ENCODE measurements at places on chromosomes 3 and 15.

DNA sequence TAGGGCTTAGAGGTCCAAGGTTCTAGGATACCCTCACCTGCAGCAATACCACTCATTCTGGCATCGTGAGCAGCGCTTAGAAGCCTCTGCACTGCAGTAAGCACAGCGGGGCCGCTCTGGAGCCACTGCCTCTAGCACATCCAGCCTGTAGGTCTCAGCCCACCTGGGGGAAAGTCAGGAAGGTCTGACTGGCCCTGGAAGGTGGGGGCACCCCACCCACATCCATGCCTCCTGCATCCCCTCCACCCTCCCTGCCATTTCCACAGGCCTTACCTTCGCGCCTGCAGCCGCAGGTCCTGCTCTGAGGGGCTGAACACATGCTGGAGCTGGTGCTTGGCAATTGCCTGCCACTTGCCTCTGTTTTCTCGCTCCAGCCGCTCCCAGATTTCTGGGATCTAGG, 901 bp upstream of the RASSF1 start:
- no peak for DNase-seq

DNA sequence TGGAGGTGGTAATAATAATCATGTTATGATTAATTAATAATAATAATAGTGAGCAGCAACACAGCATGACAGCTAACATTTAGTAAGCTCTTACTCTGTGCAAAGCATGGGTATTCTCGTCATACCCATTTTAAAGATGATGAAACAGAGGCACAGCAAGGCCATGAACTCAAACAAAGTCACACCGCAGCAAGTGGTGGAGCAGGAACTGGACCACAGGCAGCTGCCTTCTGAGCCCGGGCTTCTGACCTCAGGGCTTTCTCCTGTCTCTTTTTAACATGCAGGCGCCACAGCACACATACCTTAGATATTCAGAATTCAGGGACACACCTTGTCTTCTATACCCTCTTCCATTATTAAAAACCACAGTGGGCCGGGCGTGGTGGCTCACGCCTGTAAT, 50.7 kb upstream of the SPATA12 start:
- no peak for DNase-seq

GRCh38 chr15:70435369-70435768, 328.0 kb downstream of the UACA start:
- no peak for DNase-seq

DNA sequence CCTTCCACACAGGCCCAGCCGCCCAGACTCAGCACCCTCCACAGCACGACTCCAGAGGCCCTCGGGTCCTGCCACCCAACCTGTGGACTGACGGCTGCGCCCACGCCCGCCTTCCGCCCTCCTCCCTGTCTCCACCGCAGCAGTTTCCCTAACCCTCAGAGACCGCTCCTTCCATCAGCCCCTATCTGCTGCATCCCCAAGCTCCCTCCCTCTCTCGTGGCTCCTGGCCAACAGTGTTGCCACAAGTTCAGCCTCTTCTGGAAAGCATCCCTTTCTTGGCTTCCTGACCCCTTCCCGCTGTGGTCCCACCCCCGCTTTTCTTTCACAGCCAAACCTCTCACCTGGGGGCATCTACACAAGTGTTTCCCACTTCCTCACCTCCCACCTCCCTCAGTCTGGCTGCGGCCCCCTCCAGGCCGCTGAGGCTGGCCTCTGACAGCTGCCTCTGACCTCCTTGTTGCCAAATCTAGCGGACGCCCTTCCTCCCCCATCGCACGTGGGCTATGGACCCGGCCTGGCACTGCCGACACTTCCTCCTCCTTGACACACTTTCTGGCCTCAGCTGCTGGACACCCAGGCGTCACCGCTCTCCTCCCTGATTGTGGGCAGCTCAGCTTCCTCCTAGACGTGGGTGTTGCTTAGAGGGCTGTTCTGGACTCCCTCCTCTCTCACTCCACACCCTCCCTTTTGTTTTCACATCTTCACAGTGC, 168.8 kb upstream of the TLE3 start:
- peak; percentile 95 for DNase-seq

DNA sequence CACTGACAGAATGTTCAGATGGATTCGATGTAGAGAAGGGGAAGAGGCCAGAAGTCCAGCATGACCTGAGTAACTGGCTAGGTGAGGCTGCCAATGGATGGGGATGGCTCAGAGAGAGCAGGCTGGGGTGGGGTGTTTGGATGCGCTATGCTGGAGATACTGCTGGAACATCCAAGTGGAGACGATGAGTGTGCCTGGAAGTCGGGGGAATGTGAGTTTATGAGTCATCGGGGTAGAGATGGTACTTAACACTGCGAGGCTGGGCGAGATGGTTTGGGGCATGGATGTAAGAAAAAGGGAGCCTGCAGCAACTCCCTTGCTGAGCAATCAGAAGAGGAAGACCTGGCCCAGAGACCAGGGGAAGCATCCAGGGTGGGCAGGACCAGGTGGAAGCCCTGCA, 180.7 kb downstream of the SLCO3A1 start:
- DNase-seq = no peak

GRCh38 chr3:64892671-64893309, 205.0 kb upstream of the ADAMTS9 start:
- no peak for DNase-seq

DNA sequence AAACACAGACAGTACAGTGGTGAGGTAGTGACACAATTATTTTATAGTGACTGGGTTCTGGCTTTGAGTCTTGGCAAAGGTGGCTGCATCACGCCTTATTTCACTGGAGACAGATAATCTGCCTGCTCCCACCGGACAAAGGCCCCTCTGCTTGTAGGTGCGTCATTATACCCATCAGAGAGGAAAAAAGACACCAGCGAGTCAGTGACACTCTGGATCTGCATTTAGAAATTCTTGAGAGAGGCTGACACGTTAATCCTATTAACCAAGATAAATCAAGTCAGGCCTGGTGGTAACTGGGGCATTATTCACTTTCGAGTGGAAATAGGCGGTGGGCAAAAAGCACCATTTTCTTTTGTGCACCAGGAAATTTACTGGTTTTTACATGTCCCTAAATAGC, 76.2 kb downstream of the NR2F2 start:
- no peak for DNase-seq

- no peak for DNase-seq
Measured at GRCh38 chr3:128260275-128260674, 107.0 kb downstream of the EEFSEC start.

GRCh38 chr3:8845641-8846040, 76.2 kb upstream of the OXTR start:
- DNase-seq = no peak

GRCh38 chr3:37668431-37668817, 193.3 kb upstream of the CTDSPL start:
- no peak for DNase-seq

DNA sequence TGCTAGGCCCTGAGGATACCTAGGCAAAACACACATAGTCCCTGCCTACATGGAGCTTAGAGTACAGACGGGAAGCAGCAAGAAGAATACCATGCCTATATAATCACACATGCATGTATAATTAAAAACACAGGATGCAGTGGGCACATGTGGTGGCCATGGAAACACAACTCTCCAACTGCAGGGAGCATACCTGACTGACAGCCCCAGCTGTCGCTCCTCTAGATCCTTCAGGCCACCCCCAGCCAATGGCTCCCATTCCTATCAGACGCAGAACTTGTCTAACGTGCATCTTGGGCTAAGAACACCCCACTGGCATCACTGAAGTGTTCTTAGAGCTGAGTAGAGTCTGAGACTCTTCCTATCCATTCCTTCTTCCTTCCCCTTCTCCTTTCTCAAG, 125.5 kb upstream of the FRMD4B start:
- DNase-seq = no peak

- DNase-seq = no peak
Measured at GRCh38 chr3:104273046-104273649, 1093.6 kb upstream of the ALCAM start.

DNA sequence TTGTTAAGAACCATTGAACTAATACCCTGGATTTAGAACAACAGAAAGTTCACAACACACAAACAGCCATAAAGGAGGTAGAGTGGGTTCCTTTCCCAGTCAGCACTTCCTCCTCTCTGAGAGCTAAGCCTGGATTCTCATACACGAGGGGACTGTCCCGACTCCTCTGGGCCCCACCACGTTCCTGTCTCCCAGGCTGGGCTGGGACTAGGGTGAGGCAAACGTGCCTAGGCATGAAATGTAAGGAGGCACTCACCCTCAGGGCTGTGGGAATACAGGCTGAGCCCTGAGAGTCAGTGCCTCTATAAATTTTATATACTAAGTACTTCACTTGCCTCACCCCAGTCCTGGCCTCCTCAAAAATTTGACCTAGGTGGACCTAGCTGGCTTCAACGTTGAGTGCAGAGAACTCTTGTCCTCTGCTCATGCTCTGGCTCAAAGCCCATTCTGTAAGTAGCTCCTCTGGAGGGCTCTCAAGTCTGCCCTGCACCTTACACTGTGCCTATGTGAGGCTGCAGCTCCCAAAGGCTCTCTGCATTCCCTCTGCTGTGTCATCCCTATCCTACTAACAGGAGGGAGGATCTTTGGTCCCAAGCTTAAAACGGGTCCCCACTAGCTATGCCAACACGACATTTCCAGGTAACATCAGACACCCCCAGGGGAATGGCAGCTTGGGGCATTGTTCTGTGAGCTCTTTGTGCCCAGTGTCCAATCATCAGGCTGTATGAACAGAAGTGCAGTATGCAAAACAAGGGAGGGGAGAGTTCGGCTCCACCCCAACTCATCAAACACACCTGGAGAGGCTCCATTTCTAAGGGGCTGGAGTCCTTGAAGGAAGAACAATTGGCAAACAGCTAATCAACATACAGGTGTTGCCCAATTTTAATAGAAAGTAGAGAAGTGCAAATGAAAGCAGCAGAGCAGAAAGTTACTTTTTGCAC, 233.2 kb downstream of the RPLP1 start:
- no peak for DNase-seq

DNA sequence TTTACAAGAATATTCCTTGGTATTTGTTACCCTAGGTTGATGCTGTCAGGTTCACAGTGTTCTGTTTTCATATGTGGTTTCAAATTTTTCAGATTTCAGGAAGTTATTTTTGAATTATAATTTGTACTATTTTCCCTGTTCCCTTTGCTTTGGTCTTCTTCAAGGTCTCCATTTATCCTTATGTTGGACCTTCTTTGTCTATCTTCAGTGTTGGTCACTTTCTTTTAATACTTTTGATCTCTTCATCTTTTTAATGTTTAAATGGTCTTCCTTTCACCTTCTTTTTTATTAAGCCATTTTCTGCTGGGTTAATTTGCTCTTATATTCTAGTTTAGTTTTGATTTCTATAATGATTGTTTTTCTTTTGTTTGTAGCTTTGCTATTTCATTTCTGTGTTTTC, 61.3 kb downstream of the KLHL25 start:
- no peak for DNase-seq

DNA sequence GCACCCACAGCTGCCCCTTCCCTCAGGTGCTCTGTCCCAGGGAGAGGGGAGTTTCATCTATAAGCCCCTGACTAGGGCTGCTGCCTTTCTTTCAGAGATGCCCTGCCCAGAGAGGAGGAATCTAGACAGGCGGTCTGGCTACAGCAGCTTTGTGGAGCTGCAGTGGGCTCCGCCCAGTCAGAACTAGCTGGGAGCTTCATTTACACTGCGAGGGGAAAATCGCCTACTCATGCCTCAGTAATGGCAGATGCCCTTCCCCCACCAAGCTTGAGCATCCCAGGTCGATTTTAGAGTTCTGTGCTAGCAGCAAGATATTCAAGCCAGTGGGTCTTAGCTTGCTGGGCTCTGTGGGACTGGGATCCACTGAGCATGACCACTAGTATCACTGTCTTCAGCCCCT, 181.2 kb upstream of the RARB start:
- no peak for DNase-seq

- DNase-seq = peak; percentile 36
Measured at GRCh38 chr3:40191850-40192448, 117.6 kb upstream of the EIF1B start.

GRCh38 chr15:47412802-47413201, 304.5 kb upstream of the SEMA6D start:
- no peak for DNase-seq

DNA sequence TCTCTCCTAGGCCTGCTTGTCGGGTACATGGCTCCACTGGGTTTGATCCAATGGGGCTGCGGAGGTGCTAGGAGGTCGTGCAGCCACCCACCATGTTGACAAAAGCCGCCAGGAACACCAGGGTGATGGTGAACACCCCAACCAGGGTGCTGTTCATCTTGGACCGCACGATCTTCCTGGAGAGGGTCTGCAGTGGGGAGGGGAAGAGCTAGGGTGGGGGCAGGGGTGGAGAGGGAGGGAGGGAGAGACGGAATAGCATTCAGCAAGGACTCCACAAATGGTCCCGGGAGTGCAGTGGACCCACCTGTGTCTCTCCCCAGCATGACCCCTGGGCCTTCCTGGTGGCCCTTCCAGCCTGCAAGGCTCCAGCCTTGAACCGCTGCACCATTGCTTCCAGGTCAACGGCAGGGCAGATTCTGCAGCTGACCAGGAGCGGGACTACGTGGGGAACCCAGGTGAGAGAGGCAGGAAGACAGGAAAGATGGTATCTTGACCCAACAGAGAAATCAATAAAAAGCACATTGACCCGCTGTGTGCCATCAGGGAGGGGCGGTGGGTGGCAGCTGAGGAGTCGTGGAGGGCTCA, 102.3 kb downstream of the SEC22A start:
- no peak for DNase-seq

DNA sequence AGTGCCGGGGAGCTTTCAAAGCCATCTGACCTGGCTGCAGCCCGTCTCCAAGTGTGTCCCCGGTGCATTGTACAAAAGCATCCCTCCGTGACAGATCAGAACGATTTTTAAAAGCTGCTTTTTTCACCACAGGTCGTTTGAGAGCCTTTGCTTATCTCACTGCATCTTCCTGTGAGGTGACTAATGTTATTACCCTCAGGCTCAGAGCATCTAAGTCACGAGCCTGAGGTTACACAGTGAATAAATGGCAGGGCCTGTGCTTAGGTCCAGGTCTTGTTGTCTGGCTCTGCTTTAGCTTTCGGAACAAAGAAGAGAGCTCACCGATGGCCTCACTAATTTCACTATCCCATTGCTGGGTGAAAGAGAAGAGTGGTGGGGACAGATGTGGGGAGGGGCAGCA, 83.3 kb downstream of the SEC22A start:
- no peak for DNase-seq

- DNase-seq = no peak
Measured at GRCh38 chr3:140052771-140053702, 118.1 kb downstream of the CLSTN2 start.

DNA sequence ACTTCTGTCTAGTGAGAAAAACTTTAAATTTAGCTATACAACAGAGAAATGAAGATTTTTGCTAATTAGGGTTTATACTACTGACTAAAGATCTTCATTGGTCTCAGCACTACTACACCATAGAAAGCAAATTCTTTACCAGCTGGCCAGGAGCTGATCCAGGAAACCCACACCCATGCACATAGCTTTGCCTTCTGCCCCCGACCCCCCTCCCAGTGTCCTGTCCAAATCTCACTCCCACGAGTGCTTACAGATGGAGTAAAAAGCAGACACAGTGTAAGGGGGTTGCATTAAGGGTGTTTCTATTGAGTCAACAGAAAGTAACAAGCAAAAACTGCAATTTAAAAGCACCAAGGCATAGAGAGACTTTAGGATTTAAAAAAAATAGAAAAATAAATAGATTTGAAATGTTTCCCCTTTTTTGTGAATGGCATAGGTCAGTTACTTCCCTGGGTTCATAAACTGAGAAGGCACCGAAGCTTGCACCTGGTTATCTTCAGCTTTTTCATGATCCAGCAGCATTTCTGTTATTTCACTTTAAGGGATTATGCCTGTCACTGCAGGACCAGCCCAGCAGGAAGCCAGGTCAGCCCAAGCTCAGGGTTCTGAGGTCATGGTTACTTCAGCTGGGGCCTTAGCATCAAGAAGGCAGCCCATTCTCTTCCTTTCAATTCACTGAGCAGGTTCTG, 124.3 kb downstream of the CTNNB1 start:
- DNase-seq = no peak

GRCh38 chr15:93024293-93024692, 64.7 kb downstream of the RGMA start:
- no peak for DNase-seq

Measured in CMK (cell line).